AML-193 (cell line): ENCODE measurements at places on chromosomes 11 and 22.

DNA sequence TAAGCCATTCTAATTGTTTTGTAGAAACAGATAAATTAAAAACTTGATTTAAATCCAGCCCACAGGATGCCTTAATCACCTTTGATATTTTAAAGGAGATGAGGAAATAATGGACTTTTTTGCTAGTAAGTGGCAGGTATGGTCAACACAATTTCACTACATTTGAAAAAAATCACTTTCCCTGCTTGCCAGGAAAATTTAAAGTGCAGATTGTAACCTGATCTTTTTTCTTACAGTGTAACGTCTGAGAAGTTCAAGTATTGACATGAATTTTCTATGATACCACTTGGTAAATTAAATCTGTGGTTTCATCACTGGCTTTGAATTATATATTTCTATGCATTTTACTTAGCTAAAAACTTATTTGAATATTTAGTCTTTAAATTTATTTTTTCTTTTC is 65.3 kb downstream of the ARHGEF12 start:
- no peak for DNase-seq

DNA sequence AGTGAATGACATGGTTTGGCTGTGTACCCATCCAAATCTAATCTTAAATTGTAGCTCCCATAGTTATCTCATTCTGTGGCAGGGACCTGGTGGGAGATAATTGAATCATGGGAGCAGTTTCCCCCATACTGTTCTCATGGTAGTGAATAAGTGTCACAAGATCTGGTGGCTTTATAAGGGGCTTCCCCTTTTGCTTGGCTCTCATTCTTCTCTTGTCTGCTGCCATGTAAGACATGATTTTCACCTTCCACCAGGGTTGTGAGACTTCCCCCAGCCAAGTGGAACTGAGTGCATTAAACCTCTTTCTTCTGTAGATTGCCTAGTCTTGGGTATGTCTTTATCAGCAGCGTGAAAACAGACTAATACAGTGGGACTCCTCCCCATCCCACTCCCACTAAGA is 11.1 kb downstream of the OR5A2 start:
- DNase-seq: no peak

GRCh38 chr11:76336597-76336996 is 44.3 kb downstream of the THAP12 start:
- DNase-seq: no peak

GRCh38 chr11:2298795-2299761 is 2.6 kb downstream of the C11orf21 start:
- DNase-seq: no peak

- DNase-seq: no peak
Measured at GRCh38 chr11:58498464-58498863, 9.4 kb downstream of the OR5B21 start.

DNA sequence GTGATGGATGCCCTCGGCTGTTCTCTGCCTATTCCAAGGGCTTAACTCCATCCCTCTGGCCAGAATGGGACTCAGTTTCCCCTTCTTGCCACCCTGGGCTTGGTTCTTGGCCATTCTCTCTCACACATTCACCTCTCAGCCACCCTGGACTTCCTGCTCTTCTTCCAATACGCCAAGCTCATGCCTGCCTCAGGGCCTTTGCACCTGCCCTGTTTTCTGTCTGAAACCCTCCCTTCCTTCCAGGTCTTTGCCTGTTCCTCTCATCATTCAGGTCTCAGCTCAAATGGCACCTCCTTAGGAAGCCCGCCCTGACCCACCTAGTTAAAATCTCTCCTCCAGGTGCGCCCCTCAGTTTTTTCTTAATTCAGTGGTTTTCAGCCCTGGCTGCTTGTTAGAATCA is 76.6 kb upstream of the TP53I11 start:
- DNase-seq: no peak

- no peak for DNase-seq
Measured at GRCh38 chr11:20243974-20244373, 83.7 kb upstream of the DBX1 start.

DNA sequence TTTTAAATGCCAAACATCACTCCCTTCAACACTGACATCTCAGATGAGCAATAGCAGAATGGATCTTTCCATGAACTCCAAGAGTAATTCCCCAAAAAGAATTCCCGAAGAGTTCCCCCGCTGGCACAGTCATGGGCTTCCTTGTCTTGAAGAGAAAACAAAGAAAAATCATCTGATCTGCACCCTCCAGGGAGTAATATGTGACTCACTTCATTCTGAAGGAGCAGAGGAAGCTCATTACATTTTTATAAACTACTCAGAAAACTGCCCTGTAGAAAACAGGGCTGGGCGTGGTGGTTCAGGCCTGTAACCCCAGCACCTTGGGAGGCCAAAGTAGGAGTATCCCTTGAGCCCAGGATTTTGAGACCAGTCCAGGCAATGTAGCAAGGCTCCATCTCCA is 35.7 kb downstream of the CELSR1 start:
- DNase-seq: no peak

DNA sequence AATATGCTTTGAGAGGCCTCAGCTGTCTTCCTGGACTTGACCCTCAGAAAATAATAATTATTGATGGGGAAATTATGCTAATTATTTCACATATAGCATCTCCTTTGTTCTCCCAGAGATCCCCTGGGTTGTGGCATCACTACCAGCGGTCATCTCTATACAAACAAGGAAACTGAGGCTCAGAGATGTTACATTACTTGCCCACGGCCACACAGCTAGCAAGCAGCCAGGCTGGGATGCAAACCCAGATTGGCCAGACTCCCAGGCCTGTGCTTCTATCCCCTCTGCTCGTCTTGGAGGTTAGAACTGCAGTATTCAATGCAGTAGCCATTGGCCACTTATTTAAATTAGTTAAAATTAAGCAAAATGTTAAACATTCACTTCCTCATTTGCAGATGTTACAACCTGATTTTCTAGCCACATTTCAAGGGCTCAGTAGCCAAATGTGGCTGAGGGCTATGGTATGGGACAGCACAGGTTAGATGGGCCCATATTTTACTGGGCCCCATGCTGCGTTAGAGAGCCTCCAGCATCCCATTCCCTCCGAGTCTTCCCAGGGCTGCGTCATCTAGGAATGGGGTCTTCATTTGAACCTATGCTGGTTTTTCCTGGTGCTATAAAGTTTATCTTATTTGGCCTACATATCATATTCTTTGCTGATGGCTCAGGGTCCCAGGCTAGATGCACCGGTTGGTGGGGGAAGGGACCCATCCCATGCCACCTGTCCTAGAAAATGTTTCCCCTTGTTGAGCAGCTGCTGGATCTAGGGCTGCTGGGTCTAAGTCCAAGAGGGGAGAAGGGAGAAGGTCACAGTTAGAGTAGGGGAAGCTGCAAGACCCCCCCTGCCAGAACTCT is 2.2 kb downstream of the SLC35C1 start:
- no peak for DNase-seq

GRCh38 chr11:31620434-31620833 is 110.9 kb downstream of the ELP4 start:
- DNase-seq: no peak

- DNase-seq: no peak
Measured at GRCh38 chr11:96554236-96554820, 164.5 kb downstream of the JRKL start.

DNA sequence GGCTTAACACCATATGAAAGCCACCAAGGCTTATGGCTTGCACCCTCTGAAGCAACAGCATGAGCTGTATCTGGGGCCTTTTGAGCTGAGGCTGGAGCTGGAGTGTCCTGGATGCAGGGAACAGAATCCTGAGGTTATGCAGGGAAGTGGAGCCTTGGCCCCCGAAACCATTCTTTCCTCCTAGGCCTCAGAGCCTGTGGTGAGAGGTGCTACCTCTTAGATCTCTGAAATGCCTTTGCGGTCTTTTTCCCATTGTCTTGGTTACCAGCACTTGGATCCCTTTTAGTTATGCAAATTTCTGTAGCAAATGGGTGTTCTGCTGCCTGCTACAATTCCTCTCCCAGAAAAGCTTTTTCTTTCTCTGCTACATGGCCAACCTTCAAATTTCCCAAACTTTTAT is 72.7 kb upstream of the CLPB start:
- DNase-seq: no peak

- DNase-seq: no peak
Measured at GRCh38 chr11:117449111-117449693, 121.5 kb downstream of the CEP164 start.

- no peak for DNase-seq
Measured at GRCh38 chr22:28779833-28780232, 7.3 kb downstream of the CCDC117 start.

DNA sequence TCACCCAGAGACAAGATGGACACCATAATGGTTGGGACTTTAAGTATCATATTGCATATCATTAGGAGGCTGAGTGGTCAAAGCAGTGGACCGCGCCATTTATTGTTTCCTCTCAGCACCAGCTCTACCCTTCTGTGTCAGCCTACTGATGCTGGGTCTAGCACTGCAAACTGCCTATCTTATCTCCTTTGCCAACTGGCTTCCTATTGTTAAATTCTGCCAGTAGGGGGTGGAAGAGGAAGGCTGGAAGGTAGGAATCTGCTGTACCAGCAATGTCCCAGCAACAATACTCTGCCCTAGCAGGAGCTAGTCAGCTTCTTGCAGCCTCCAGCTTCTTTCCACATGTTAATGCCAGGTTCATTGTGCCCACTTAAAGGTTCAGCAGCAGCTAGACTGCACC is 367.1 kb upstream of the PDGFD start:
- peak; percentile 1 for DNase-seq
